ENCODE measurements at places on chromosomes 7 and 10.

DNA sequence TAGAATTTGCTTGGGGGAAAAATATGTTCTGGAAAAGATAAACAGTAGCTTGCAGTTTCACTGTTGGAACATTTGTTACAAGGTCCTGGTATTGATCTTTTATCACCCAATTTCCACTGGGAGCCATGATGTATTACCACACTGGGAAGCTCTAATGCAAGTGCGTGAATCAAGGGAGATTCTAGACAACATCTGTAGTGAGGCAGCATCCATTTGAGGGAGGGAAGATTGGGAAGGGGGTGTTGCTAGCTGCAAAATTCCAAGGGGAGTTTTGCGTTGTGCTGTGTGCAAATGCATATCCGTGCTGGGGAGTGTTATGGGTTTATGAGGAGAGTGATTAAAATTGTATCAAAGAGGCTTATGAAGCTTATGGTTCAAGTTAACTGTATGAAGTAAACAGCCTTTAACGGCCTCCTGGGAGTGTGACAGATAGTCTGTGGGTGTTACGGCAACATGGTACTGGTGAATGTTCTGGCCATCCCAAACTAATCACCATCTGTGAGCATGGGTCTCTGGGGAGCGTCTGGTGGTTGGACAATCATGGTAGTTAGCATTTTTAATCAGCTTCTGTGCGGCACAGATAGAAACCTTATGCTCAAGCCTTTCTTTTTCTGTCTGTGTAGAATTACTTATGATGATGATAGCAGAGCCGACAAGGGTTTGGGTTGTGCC lies 601.9 kb upstream of the GALNT17 start:
- no peak for DNase-seq

- no peak for DNase-seq
These were observed 438.1 kb upstream of the NRP1 start for GRCh38 chr10:33772370-33773252.

DNA sequence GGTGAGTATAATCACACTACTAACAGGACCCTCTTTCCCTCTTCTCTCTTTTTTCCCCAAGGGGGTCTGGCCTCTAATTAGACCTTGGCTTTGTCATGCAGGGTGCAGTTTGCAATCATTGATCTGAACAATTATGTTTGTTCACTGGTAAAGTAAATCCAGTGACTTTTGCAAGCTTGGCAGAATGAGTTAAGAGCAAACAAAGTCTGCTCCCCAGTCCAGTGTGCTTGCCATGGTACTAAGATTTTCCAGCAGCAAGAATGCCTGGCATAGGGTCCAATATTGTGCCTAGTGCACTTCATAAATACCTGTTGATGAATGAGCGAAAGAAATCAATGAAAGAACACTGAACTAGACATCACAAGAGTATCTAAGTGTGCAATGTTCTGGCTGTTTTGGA lies 43.9 kb downstream of the PLXDC2 start:
- no peak for DNase-seq

- no peak for DNase-seq
These were observed 45.7 kb downstream of the FAM171A1 start for GRCh38 chr10:15325243-15325943.

DNA sequence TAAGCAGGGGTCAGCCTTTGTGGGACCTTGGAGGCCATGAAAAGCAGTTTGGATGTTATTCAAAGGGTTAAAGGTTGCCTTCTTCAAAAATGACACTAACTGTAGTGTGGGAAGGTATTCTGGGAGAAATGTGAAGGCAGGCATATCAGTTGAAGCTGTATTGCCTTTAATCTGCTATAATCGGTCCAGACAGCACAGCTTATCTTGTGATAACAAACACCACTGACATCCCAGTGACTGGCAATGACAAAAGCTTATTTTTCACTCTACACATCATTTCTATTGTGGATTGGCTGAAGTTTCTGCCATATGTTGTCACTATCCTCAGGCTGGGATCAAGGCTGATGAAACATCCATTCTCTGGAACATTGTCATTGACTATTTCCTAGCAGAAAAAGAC lies 1149.2 kb downstream of the GRM8 start:
- DNase-seq: no peak

DNA sequence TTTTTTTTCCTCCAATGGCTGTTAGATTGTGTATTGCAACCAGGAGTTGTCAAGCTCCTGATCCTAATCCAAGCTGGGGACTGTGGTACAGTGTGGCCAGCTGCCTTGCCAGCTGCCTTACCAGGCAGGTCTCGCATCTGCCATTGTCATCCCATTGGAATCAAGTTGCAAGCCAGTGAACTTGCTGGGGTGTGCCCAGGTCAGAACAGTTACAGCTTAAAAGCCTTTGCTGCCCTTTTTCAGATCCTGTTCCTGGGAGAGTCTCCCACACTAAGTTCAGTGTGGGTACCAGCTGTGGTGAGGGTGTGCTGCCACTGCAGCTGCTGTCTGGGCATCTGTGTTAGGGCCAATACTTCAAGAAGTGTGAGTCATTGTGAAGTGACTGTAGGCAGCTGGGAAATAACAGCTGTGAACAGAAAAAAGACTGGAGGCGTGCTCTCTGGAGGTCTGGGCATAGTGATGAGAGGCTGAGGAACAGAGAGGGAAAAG lies 72.8 kb downstream of the CCNY start:
- no peak for DNase-seq

- no peak for DNase-seq
These were observed 84.0 kb downstream of the GATA3 start for GRCh38 chr10:8138471-8138870.

DNA sequence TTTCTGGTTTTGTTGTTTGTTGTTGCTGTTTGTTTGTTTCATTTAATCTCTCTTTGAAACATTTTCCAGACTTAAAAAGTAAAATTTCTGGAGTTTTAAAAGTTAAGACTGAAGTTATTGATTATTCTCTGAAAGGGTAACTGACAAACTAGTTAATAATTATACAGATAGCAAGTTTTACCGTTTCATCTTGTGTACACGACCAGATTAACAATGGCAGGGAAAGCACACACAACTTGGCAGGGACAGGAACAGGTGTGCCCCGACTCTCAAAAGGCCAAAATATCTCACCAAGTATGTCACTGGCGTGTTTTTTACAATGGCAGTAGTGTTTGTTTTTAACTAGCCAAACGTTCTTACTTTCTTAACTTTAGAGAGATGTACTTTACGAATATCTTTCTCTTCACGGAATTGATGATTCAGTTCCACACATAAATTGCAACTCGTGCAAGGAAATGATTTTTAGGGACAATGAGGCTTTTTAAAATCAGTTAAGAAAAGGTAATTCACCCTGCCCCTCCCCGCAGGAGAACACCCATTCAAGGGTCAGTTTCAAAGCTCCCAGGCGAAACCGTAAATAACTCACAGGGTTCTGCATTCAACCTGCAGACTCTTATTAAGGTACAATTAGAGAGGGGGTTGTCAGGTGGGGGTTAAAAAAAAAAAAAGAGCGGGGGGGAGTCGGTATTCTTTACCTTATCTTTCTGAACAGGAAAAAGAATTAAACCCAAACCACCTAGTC lies 3.5 kb downstream of the CTBP2 start:
- DNase-seq: no peak

DNA sequence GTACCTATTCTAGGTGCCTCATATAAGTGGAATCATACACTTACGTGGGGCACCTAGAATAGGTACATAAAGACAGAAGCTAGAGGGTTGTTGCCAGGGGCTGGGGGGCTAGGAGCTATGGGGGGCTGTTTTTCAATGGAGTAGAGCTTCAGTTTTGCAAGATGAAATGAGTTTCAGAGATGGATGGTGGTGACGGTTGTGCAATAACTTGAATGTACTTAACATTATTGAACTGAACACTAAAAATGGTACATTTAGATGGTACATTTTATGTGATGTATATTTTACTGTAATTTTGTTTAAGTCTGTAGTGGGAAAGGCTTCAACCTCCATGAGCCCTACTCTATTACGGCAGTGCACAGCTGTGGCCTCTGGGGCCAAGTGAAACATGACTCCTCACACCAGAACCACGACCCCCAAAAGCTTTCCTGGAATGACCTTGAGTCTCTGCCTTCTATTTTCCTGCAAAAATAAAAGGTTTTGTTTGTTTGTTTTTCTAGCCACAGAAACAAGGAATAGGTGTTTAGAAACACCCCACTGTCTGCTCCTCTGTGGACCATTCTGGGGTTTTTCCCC lies 147.3 kb upstream of the PLXNA4 start:
- DNase-seq: no peak

Data from activated T-cell treated with anti-CD3 and anti-CD28 coated beads, Interleukin-2, amount 50 U/mL, for 1 hour (primary cell).